ENCODE measurements at places on chromosomes 2 and 18.

GRCh38 chr18:573385-573784 is 6.8 kb upstream of the CETN1 start:
- DNase-seq = no peak

DNA sequence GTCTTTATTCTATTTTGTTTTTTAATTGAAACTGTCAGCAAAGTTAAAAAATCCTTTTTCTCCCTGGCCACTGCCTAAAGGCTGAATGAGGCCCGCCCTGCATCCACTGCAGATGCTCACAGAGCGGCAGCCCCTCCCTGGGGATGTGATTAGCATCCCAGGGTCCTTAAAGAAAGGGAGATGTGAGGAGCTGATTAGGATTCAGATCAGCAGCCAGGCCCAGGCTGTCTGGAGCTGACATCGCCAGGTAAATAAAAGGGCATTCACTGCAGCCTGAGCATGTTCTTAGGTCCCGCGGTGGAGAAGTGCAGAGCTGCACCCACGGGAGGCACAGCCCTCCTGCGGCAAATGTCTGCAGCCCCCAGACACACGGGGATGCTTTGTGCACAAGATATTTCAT is 83.8 kb downstream of the LONRF2 start:
- no peak for DNase-seq

DNA sequence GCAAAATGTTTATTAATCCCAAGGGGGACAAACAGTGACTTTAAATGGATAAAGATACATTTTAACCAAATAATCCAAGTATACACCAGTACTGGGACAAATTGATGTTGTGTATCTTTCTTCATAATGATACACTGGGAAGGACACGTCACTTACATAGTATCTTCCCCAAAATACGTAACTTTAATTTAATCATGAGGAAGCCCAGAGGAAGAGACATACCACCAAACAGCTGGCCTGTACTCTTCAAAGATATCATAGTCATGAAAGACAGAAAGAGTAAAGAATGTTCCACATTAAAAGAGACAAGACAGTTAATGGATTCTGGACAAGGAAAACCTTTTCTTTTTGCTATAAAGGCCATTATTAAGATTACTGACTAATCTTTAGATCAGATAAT is 37.1 kb downstream of the AGFG1 start:
- DNase-seq = no peak

GRCh38 chr2:42913280-42913878 is 121.0 kb upstream of the HAAO start:
- no peak for DNase-seq

- DNase-seq = no peak
Observed at GRCh38 chr2:14072338-14072737, 560.2 kb upstream of the LRATD1 start.

DNA sequence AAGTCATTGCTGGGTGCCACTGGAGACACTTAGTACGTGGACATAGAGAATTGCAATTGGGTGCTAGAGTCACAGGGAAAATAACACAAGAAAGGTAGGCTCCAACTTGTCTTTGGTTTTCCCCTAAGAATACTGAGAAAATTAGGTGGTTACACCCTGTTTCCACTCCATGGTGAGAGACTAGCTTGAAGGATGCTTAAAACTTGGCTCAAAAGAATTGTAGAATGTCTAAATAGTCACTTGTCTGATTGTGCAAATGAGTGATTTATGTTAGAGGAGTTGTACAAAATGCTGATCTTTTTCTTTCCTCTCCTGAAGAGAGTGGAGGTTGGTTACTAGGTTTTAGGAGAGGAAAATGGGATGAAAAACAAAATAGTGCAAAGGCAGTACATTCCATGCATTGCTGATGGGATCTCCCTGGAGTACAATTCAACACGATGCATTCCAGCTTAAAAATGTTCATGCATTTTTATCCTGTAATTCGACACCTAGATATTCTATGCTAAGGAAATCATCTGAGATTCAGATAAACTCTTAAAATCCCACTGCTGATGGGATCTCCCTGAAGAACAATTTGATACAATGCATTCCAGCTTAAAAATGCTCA is 2.2 kb upstream of the SERPINB12 start:
- no peak for DNase-seq
